ENCODE measurements at places on chromosomes 1 and 21.

DNA sequence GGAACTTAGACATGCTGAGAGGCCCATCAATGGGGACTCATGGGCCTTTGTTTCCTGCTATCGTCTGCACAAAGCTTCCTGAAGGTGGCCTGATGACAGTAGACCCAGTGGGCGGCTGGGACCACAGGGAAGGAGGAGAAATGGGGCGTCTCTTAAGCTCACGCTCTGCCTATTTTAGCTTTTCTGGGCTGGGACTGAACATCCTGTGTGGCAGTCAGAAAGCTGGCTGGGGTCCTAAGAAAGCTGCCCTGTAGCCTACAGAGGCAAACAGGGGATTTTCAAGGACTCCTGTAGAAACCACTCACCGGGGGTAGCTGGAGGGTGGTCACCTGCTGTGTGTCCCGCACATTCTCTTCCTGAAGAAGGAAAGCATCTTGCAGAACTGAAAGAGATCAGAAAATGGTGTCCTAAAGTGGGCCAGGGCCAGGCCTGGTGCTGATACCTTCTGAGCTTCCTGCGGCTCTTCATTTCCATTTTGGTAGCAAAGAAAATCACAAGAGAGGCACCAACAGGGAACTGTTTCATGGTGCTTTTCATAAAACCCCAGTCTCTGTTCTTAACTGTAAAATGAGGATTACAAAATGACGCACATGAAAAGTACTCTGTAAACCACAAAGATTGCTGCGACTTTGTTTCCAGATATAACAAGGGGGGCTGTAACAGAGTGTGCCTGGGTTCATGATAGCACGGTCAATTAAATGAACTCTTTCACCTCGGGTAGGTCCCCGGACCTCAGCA is 8.6 kb downstream of the ZNF496 start:
- DNase-seq, result no peak

DNA sequence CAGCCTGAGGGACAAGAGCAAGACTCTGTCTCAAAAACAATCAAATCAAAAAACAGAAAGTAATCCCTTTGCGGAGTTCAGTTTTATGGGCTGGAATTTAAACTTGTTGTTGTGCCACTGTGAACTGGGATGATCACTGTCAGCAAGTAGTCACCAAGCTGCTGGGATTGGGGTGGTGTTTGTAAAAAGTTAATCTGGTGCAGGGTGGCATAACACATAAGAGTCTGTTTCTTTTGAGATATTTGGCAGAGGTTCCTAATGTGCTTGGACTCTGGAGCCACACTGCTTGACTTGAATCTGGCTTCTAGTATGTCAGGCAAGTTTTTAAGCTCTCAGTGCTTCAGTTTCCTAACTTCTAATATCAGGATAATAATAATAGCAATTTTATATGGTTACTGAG is 6.6 kb downstream of the CLIC4 start:
- DNase-seq, result no peak

DNA sequence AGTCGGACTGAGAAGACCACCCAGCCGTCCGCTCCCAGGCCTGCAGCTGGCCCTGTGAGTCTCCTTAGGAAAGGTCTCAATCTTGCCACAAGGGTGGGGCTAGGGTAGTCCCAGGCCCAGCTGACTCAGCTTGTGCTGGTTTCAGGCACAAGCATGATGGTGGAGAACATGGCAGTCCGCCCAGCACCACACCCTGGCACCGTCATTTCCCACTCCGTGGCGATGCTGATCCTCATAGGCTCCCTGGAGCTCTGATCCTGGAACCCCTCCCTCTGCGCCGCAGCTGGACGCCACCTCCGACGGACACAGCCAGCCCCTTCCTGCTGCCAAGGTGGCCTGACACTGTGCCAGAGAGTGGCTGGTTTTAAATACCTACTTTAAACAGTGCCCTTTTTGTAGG is 10.7 kb downstream of the TMEM81 start:
- no peak for DNase-seq

DNA sequence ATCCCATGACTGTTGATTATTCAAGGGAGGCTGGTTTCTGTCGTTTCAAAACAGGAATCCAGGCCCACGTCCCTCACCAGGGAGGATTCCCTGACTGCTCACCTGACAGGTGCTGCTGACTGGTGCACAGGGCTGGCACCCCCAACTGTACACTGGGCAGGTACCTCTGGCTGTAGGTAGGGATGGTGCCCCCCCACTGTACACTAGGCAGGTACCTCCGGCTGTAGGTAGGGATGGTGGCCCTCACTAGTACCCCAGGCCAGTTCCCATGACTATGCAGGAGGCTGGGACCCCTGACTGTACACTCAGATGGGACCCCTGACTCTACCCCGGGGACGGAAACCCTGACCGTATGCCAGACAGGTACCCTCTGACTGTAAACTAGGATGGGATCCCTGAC is 33.6 kb upstream of the PDE9A start:
- DNase-seq, result no peak

DNA sequence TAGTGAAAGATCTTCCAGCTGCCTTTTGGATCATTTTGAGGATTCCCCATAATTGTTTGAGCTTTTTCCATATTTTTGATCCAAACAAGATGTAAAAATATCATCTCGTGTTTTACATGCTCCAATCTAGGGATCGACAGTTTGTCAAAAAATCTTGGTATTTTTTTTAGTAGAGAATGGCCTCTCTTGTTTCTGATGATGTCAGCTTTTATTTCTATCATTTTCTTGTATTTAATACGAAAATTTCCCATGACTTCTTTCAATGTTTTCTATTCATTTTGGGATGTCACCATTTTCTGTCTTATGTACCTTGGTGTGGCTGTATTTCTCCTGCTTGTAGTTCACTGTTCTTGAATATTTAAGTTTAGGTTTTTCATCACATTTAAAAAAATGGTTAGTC is 812.0 kb upstream of the NCAM2 start:
- no peak for DNase-seq

GRCh38 chr1:216114180-216114579 is 309.1 kb downstream of the USH2A start:
- no peak for DNase-seq

GRCh38 chr1:174074757-174075156 is 52.6 kb upstream of the RC3H1 start:
- DNase-seq, result no peak

GRCh38 chr1:110554871-110555801 is 36.2 kb upstream of the KCNA10 start:
- DNase-seq, result peak; percentile 71

GRCh38 chr1:159869607-159870006 is 7.2 kb upstream of the VSIG8 start:
- DNase-seq, result no peak

GRCh38 chr1:69777423-69777822 is 209.7 kb downstream of the LRRC7 start:
- DNase-seq, result no peak

DNA sequence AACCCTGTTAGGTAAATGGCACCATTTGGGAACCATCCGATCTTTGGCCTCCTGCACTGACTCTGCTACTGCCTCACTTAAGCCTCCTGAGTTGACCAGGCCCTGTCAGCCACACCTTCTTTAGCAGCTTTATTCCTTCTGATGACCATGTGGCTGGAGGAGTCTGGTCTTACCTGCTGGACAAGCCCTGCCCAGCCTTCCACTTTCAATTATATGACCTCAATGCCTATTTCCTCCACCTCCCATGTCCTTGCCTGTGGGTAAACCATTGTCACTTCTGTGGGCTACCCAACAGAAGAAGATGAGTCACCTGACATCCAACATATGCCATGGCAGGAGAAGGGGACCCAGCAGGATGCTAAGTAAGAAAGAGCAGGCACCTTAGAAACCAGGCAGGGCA is 393.8 kb downstream of the NTNG1 start:
- no peak for DNase-seq

- no peak for DNase-seq
These were observed 40.3 kb downstream of the UBE2U start for GRCh38 chr1:64243757-64244080.

- DNase-seq, result no peak
These were observed 185.0 kb downstream of the KCNK2 start for GRCh38 chr1:215267495-215267894.

DNA sequence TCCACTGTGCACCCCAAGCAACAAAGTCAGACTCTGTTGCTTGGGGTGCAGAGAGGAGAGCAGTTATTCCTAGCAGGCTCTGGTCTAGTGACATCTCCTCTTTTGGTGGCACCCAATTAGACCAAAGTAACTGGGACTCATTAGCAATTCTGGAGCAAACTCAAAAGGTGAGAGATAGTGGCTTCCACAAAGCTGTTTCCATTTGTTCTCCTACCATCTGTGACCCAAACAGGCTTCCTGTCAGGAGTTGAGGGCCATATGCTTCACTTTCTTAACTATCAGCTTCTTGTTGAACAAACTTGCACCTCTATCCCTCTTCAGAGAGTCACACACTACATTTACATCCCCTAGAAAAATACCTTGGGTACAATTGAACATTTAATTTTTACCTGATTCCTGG is 1.5 kb upstream of the ATXN7L2 start:
- DNase-seq, result no peak

- no peak for DNase-seq
These were observed 16.9 kb upstream of the PWP2 start for GRCh38 chr21:44090325-44090724.

- DNase-seq, result no peak
These were observed 3.0 kb downstream of the ATF6 start for GRCh38 chr1:161768986-161769672.

- DNase-seq, result peak; percentile 72
These were observed 50.2 kb downstream of the KCNN3 start for GRCh38 chr1:154819628-154820590.

- no peak for DNase-seq
These were observed 30.1 kb upstream of the IL10 start for GRCh38 chr1:206802401-206802800.

DNA sequence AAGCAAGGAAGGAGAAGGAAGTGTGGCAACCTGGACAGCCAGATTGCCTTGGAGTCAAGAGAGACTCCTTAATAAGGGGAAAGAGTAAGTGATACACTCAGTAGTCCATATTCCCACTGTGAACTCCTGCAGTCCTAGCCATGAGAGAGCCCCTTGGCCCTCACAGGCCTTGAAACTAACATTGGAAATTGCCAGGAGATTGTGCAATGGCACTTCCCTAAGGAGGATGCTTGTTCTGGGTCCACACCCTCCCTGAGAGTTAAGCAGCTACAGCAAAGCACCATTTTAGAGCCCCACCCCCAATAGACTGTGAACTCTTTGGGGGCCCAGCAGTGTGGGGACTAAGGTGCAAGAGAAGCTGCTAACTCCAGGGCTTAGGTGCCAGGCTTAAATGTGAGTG is 367.7 kb upstream of the CAMK1G start:
- DNase-seq, result no peak

GRCh38 chr1:54982739-54983138 is 2.3 kb downstream of the TMEM61 start:
- DNase-seq, result no peak

DNA sequence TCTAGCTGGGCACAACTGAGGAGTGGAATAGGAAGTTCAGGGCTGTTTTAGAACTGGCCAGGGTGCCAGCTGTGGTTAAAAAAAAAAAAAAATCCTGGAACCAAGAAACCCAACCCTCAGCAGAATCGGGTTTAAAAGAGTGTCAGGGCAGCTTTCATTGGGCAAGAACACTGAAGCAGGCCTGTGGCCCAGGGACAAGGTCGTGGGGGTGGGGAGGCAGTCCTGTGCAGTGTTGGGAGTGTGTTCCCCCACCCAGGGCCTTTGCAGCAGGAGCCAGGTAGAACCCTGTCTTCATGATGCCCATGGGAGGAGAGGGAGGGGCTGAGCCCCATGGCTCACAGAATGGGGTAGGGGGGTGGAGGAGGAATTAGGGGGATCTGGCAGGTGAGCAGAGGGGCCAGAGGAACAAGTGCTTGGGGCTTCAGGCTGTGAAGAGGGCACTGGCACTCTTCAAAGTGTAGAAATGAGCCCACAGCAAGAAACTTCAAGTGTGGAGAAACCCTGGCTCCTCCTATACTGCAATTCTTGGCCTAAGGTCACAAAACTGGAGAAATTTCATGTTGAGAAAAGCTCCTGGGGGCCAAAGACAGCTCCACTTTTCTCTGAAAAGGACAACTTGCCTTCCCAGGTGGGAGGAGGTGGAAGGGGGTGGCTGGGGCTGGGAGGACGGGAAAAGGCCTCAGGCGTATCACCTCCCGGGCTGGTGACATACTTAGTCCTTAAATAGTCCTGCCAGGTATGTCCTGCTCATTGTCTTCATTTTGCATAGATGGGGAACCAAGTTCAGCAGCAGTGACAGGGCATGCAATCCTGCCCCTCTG is 39.3 kb downstream of the KIAA1614 start:
- no peak for DNase-seq

DNA sequence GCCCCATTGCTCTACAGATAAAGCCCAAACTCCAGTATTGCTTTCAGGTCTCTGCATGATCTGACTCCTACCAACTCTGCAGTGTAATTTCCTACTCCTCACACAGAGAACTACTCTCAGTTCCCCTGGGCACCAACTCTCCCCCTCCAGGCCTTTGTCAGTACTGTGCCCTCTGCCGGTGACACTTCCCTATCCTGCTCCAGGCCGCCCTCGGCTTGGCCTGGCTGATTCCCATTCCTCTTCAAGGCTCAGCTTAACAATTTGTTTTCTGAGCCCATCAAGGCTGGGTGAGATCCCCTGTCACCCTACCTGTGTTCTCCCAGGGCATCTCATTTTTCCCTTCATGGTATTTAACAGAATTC is 2.6 kb downstream of the SLAMF8 start:
- DNase-seq, result peak; percentile 75

- peak; percentile 56 for DNase-seq
These were observed 884 bp downstream of the PHACTR4 start for GRCh38 chr1:28370239-28371009.

GRCh38 chr1:77545970-77546369 is 136.5 kb downstream of the ZZZ3 start:
- no peak for DNase-seq

All from GM23338 (cell line).